Stimulated activated CD8-positive, alpha-beta memory T cell treated with anti-CD3 and anti-CD28 coated beads, Interleukin-2, amount 100 ng/mL, for 48 hours (primary cell): ENCODE measurements at places on chromosomes 12 and 14.

DNA sequence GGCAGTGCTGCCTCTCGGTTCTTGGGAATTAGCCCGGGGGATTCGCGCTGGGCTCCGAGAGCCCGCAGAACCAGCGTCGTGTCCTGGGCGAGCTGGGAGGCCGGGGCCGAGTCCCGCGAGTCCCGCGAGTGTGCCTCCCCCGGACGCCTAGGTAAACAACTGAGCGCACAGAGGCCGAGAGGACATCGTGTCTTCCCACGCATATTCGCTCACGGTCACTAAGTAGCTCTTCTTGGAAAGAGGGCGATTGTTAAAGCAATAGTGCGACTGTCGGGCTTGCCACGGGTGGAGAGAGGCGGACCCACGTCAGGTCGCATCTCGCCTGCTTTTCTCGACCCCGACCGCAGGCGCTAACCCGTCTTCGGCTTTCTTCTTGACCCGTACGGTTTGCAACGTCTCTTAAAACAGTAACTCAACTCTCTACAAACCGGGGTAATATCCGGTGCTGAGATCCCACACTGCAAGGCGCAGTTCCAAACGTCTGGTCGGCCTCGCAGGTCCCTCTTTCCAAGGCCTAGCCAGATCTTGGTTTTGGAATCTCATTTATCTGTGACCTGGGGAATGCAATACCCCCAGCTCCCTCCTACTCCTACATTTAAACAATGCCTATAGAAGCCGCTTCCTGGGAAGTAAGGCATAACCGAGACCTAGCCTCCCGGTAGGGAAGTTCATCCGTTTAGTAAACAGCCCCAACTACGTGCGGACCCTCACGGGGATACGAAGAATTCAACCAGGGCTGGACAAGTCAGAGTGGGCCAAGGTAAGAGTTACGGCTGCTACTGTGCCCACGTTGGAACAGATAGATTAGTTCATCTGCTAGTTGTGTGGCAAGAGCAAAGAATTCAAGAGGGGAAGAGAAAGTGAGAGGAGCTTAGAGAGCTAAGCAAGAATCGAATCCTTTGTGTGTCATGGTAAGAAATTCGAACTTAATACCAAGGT is 736 bp upstream of the PHLDA1 start:
- peak; percentile 34 for DNase-seq

- DNase-seq, result no peak
These were observed 28.2 kb downstream of the RAP1B start for GRCh38 chr12:68638721-68639395.

- no peak for DNase-seq
These were observed 606 bp downstream of the NXPH4 start for GRCh38 chr12:57216921-57217879.

- DNase-seq, result no peak
These were observed 156.3 kb downstream of the PELI2 start for GRCh38 chr14:56274556-56274955.

DNA sequence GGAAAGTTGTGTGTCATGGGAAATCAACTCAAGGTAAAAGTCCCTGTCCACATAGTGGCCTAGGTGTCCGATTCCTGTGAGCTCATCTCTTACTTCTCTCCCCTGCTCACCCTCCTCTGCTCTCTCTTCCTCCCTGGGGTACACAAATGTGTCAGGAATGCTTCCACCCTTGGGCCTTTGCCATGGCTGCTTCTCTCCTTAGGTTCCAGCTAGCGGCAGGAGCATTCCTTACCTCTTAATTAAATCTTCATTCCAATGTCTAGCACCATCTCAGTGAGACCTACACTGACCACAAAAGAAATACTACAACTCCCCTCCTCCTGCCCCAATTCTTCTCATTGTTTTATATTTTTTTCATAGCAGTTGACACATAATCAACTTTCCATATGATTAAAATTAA is 298.6 kb downstream of the PDZRN4 start:
- DNase-seq, result no peak

GRCh38 chr12:48997719-48998496 is 1.3 kb downstream of the DDN start:
- no peak for DNase-seq

DNA sequence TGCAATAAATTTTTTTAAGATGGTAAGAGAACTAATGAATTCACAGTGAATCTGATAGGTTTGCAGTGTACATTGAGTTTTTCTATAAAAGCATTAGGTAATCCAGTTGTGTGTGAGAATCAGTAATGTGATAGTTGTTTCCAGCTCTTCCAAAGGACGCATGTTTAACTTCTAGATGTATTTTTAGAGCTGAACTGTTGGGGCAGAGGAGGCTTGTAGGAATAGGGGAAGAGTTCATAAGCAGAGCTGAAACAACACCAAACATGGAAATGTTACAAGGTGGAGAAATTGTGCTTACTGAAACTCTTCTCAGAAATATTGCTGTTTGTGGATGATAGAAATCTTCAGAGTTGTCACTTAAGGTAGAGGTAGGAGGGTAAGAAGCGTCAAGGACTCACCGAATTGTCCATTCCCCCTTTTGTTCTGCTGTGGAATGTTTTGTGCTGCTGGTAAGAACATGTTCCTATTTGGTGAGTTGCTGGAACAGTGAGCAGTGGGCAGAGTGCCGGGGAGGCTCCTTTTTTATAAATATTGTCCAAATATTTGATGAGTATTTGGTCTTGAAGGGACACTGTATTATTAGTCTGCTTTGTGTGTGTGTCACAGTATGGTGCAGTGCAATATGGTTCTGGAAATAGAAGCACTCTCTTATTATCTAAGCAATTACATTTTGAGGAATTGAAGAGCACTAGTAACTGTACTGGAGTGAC is 76.7 kb downstream of the ANO6 start:
- no peak for DNase-seq

DNA sequence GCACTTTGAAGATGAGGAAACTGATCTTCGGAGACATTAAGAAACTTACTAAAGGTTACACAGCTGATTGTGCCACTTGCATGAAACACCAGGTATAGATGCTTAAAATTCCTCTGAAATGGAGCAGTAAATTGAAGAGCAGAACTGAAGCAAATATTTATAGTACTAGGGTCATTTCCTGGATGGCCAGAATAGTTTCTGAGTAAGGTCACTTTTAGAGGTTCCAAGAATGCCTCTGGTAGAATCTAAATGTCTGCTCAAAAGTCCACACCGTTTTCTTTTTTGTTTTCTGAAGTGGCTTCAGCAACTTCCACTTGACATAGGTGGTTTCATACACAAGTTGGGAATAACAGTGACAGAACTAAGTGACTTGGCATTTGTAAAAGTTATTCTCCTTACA is 19.4 kb downstream of the TPH2 start:
- DNase-seq, result no peak

- DNase-seq, result no peak
These were observed 315.4 kb upstream of the KITLG start for GRCh38 chr12:88895634-88896033.

GRCh38 chr12:112010415-112011344 is 2.3 kb downstream of the TMEM116 start:
- no peak for DNase-seq

DNA sequence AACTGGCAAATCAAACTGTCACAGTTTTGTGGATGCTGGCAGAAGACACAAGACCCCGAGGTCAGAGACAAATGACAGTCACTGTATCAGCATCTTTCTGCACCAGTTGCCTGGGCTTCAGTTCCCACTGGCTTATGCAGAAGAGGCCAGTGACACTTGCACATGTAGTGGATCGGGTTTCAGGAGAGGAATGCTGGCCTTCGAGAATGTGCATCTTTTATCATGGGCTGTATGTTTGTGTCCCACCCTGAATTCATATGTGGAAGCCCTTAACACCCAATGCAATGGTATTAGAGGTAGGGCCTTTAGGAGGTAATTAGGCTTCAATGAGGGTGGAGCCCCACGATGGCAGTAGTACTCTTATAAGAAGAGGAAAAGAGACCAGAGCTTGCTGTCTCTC is 150.9 kb downstream of the SLC15A4 start:
- DNase-seq, result no peak

GRCh38 chr12:86931714-86932113 is 675.5 kb upstream of the MGAT4C start:
- DNase-seq, result no peak

GRCh38 chr14:101247842-101248725 is 313.2 kb upstream of the DIO3 start:
- no peak for DNase-seq

DNA sequence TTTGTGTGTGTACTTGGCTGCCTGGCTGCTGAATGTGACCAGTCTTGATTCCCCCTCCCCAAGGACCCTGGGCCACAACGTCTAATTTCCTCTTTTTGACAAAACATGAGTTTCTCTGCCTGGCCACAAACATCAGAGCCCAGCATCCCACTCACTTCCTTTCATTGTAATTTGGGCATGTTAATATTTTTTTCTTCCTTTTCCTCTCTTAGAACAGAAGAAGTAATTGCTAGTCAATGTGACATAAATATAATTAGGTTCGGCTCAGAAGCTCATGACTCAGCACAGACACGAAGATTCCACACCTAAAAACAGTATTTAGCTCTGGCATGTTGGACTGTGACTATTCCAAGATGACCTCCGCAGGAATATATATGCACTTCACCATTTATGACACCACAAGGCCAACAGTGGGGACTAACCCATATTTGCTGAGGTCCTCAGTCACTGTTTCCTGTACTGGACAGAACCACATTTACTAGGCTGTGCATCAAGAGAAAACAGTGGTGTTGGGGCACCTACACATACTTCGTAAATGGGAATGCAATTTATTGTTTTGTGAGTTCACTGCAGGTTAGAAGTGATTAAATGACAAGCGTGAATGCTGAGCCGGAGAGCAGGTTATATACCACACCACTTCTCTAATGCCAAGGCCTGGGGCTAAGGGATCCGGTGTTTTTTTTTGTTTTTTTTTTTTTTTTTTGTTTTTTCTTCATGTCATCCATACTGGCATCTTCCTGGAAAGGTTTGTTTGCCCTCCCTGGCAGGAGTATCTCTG is 4.2 kb downstream of the GSG1 start:
- DNase-seq, result no peak

GRCh38 chr12:56150563-56150962 is 1.8 kb upstream of the MYL6B start:
- DNase-seq, result no peak
